Chondrocyte (in vitro differentiated cells): ENCODE measurements at places on chromosomes 16 and 17. TPM values are rescaled to one million over a fixed set of nuclear protein-coding genes. Genes with fewer than 3 reads are reported as not detected.

The MPO gene
- total RNA-seq = not detected in 3 replicates

The HAGHL gene
- 7.9 to 20.6 TPM (median 15.0 TPM) in 3 replicates for total RNA-seq

The EIF4A3 gene
- total RNA-seq = 63.2 to 76.2 TPM (median 64.0 TPM) in 3 replicates

The SNAI3 gene
- not detected in 3 replicates for total RNA-seq

The WFDC1 gene
- 3.5 to 5.7 TPM (median 5.6 TPM) in 3 replicates for total RNA-seq

The NACA2 gene
- not detected in 3 replicates for total RNA-seq

DNA sequence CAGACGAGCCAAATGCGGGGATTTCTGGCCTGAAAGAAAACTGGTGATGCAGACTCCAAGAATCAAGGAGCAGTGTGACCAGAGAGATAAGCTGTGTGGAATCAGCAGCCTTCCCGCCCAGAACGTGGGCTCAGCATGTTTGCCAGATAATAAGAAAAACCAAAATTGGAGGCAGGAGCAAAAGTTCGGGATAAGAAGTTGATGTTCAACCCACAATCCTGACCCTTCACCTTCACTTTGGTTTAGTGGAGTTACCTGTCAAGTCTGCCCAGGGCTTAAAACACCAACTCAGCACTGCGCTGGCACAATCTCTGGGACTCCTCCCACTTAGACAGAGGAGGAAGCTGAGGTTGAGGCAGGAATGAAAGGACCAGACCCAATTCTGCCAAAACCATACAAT is 3.1 kb downstream of the SLC43A2 start:
- peaks cover 7% of the 10 kb centered on the region for H3K4me1 ChIP-seq
- H3K27ac ChIP-seq = no peak overlapping the region
- DNase-seq = no peak
